Calu3 (cell line): ENCODE measurements at places on chromosomes 13 and 19.
A peak's percentile ranks its signal among the peaks of the same experiment; 100 is the strongest.

DNA sequence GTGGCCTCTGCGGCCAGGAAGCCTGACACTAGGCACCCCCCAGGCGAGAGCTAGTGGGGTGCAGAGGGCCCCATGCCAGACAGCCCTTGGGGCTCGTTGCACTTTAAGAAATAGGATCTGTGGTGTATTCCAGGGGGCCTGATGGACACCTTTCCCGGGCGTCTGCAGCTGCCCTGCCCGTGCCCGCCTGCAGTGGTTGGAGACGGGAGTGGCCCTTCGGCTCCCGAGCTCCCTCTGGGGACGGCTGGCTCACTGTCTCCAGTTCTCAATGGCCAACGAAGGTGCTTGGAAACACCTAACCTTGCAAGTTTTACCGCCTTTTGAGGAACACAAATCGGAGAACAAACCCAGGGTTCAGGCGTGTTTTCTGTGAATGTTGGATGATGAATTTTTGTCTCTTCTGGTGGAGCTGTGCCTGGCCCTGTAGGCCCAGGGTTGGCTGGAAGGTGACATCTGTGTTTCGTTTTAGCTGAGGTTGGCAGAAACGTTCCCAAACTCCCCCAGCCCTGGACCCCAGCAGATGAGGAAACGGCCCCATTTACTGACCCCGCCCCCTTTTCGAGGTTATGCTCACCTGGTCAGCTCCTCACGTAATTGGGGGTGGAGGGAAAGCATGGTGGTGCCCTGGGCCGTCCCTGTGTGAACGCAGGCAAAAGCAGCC lies 17.4 kb upstream of the NPAS1 start:
- no peak for DNase-seq

DNA sequence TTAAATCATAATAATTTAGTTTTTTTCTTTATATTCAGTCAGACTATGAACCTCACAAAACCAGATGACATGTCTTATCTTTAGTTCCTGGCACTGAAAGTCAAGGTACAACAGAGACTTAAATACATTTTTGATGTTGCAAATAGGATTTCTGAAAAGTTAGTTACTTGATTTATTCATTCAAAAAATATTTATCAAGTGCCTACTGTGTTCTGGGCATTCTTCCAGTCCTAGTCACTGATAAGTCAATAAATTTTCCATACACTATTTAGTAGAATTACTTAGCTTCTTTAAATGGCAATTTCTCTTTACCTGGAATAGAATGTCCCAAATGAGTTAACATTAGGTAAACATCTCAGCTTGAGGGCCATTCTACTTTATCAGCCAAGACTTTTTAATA lies 938.3 kb upstream of the PCDH9 start:
- DNase-seq: no peak

GRCh38 chr13:89465366-89465765 lies 1794.2 kb downstream of the SLITRK5 start:
- no peak for DNase-seq

DNA sequence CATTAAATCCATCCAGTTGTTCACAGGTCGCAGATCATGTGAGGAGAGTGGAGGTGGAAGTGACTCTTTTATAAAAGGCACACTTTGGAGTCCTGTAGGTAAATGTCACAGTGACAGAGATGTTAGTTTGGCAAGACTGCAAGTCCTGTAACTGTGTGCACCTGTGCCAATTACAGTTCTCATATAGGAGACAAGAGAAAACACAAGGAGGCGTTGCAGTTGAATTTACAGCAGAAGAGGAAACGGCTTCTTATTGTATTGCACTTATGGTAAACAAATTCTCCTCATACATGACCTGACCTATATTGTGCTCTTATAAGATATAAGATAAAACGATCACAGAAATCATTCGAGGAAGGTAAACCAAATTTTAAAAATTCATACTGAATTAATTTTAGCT lies 732.8 kb upstream of the SLC10A2 start:
- no peak for DNase-seq

DNA sequence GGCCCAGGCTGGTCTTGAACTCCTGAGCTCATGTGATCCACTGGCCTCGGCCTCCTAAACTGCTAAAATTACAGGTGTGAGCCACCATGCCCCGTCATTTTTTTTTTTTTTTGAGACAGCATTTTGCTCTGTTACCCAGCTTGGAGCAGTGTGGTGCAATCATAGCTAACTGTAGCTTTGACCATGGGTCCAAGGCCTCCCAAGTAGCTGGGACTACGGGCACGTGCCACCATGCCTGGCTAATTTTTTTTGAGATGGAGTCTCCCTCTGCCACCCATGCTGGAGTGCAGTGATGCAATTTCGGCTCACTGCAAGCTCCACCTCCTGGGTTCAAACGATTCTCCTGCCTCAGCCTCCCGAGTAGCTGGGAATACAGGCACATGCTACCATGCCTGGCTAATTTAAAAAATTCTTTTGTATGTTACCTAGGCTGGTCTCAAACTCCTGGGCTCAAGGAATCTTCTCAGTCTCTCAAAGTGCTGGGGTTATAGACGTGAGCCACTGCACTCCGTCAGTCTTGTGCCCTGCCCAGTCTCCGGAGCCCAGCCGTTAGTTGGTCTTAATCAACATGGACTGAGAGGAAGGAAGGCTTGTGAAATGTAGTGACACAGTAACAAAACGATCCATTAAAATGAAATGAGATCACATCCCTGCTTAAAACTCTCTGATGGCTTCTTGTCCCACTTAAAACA lies 1.4 kb upstream of the LRG1 start:
- no peak for DNase-seq

GRCh38 chr13:110010404-110011138 lies 224.2 kb upstream of the IRS2 start:
- DNase-seq: no peak

- peak; percentile 3 for DNase-seq
Measured at GRCh38 chr13:71218960-71219359, 648.0 kb downstream of the DACH1 start.

DNA sequence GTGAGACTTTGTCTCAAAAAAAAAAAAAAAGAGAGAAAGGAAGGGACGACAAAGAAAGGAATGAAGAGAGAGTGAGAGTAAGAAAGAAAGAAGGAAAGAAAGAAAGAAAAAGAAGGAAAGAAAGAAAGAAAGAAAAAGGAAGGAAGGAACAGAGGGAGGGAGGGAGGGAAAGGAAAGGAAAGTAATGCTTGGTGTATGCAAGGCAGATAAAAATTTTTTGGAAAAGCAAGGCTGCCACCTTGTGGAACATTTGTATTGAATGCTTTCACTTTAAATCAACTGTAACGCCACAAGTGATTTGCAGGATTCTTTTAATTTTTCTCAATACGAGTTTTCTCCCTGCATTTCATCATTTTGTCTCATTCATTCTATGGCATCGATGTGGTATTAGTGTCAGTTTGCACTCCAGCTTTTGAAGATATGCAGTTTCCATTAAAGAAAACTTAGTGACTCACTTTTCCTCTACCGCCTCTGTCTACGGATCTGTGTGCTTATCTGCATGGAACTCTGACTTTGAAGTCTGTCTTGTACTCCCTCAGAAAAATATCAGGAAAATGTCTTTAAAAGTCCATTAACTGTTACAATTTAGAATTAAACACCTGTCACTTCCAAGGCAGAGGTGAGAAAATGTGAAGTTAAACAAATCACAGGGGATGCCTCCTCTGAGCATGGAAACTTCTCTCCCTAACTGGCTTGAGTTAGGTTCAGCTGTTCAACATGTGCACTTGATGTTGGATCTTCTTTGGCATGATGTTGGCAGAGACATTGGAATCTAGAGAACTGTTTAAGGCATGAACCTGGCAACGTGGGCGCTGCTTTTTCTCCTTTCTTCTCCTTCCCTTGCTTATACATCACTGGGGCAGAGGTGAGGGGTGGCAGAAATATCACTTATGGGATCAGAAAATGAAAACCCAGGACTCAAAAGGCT lies 20.0 kb upstream of the ZDHHC20 start:
- DNase-seq: peak; percentile 51

DNA sequence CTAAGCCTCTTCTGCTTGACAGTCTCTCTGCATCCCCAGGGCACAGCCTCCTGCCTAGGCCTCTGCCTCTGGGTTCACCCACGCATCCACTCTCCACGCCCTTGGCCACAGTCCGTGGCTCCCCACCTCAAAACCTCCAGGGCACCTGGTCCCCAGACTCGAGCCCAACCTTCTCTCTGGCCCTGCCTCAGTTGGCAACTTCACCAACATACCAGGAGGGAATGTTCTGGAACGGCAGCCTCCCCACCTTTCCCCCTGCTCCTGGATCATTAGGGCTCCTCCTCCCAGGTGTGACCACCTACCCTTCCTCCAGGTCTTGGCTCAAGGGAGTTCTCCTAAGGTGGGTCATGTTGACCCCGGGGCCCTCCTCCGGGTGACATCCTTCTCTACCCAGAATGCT lies 69.1 kb downstream of the SOX1 start:
- no peak for DNase-seq

DNA sequence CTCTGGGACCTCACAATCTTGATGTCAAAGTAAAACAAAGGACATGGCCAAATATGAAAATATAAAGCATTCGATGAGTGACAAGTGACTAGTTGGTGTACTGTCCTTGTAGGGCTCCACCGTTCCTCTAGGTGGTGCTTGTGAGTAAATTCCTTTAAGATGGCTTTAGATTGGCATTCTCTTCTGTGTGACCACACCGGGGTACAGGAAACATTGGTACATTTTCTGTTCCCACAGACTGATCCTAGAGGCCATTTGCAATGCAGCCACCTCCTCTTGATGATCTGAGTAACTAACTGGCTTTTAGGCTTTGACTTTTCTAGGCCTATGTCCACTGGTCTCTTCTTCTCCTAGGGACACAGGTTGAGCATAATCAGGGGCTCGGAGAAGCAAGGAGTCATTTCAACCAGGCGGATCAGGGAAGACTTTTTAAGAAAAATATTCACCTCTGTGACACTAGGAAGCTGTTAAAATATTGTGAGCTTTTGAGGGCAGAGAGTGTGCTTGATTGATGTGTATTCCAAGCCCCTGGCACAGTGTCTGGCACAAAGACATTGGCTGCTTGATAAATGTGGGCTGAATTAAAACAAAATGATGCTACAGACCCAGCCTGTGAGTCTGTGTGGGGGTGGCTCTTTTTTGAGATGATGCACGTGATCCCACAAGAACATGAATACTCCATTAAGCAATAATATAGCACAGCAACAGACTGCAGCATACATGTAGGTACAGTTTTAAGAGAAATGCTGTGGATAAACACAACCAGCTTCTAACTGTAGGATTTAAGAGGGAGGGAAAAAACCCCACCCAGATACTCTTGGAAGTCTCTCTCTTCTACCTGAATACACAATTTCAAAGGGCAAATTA lies 21.0 kb downstream of the EPSTI1 start:
- peak; percentile 41 for DNase-seq

DNA sequence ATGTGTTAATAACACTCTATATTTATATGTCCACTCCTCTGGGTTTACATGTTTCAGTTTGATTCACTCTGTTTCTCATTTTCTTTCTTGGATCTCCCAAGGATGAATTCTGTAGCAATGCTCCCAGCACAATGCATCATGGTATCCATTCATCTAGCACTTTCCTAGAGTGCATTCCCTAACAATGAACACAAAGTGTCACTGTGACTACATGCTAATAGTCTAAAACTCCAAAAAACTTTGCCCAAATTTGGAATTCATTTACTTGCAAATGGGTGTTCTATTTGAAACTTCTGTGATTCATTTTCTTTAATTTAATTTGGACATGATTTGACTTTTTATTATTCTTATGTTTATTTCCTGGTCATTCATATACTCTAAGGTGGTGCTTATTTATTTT lies 286.3 kb downstream of the POU4F1 start:
- no peak for DNase-seq

DNA sequence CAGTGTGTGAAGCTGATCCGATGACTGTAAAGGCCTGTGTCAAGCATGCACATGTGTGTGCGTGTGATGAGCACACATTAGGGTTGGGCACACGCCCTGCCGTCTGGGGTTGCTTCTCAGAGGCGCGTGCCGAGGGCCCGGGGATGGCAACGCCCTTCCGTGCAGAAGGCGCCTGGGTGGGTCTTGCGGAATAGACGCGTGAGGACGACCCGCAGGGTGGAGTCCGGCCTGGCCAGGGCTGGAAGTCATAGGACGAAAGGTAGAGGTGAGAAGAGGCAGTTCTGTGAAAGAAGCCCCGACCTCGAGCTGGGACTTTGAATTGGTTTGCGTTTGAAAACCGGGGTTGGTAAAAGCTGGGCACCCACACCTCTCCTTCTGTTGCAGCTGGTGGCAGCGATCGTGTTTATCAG lies 35.7 kb downstream of the TMEM255B start:
- no peak for DNase-seq

- no peak for DNase-seq
Measured at GRCh38 chr19:29817316-29817715, 5.5 kb downstream of the CCNE1 start.

DNA sequence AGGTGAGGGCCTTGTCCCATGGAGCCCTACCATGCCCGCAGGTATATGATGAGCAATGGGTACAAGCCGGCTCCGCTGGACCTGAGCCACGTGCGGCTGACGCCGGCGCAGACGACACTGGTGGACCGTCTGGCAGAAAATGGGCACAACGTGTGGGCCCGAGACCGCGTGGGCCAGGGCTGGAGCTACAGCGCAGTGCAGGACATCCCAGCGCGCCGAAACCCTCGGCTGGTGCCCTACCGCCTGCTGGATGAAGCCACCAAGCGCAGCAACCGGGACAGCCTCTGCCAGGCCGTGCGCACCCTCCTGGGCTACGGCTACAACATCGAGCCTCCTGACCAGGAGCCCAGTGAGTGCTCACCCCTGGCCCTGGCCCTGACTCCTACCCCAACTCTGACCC lies 32.6 kb downstream of the RYR1 start:
- DNase-seq: no peak

GRCh38 chr13:105565136-105565727 lies 970.2 kb downstream of the EFNB2 start:
- no peak for DNase-seq

DNA sequence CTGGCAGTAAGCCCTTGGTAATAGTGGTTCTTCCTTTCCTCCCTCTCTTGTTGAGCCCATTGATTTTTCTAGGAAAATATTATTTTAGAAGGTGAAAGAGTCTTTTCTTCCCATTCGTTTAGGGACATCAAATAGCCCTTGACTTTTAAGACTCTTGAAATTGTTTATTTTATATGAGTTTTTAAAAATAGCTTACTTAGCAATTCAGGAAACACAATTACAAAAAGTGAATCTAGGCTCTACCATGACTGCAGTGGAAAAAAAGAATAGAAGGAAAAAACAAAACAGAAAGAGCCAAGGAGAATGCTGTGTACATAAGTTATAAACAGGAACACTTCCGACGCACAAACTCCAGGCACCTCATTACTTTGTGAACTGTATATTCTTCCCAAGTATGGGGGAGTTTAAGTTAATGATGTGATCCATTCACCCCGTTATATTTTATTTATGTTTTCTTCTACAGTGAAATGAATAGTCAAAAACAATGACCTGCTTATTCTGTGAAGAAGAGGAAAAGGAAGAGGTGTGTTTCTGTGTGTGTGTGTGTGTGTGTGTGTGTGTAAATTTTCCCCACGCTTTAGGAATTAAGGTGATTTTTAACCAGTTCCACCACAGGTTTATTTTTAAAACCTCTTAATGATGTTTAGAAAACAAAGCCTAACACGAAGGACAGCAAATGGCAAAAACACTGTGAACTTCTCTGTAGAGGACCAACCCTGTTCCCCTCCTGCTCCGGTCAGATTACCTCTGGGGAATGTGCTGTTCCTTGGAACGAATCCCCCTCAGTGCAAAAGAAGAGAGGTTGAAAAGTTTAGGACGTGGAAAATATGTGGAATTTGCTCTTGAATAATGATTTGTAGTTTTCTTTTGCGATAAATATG lies 266.3 kb downstream of the KLF5 start:
- DNase-seq: no peak
